ENCODE measurements at places on chromosomes 11 and 22. TPM values are rescaled to one million over a fixed set of nuclear protein-coding genes. Genes with fewer than 3 reads are reported as not detected.

Gene SLC22A6
- total RNA-seq, result not detected

Gene P4HA3
- total RNA-seq, result 16.6 TPM

Gene SMDT1
- total RNA-seq, result 54.1 TPM

Gene KLHL35
- total RNA-seq, result 10.1 TPM

Gene RIC3
- total RNA-seq, result not detected

Gene OR10A2
- total RNA-seq, result not detected

Gene NTM
- 92.1 TPM for total RNA-seq

Gene NRIP3
- total RNA-seq, result 2.9 TPM

Gene DBX1
- not detected for total RNA-seq

Gene PARVG
- total RNA-seq, result 0.27 TPM

Gene SSTR3
- total RNA-seq, result not detected

Gene CFAP300
- total RNA-seq, result 2.5 TPM

Gene PKDREJ
- 0.05 TPM for total RNA-seq

Gene THYN1
- 25.4 TPM for total RNA-seq

Gene FOLH1
- total RNA-seq, result not detected

Gene LUZP2
- 12.3 TPM for total RNA-seq

Gene C11orf42
- not detected for total RNA-seq

Gene OR51I1
- not detected for total RNA-seq

Gene OSBP2
- total RNA-seq, result 3.6 TPM

Gene ACRV1
- not detected for total RNA-seq

Gene B3GAT1
- 0.62 TPM for total RNA-seq

Gene IFITM2
- 107 TPM for total RNA-seq

Gene MUC6
- not detected for total RNA-seq

Gene DNAJB13
- total RNA-seq, result not detected

Gene HDHD5
- 31.5 TPM for total RNA-seq

Gene CRYBA4
- total RNA-seq, result not detected

Gene CCDC73
- total RNA-seq, result not detected

Gene GRAMD1B
- 2.2 TPM for total RNA-seq

Gene CABP7
- total RNA-seq, result not detected

Gene PICK1
- 22.6 TPM for total RNA-seq

Gene NRXN2
- total RNA-seq, result 3.0 TPM

Gene LMF2
- total RNA-seq, result 120 TPM

Gene ASPHD2
- 6.9 TPM for total RNA-seq

Gene DUSP8
- 12.1 TPM for total RNA-seq

Gene GPR83
- not detected for total RNA-seq

Gene RAG1
- total RNA-seq, result 1.6 TPM

Gene NAV2
- 90.2 TPM for total RNA-seq

Gene MYOD1
- not detected for total RNA-seq

Gene POU2AF2
- not detected for total RNA-seq

Gene ROM1
- 5.8 TPM for total RNA-seq

Gene BUD13
- 13.1 TPM for total RNA-seq

Gene POU2F3
- total RNA-seq, result not detected

Gene MRGPRX3
- total RNA-seq, result not detected

Gene SGSM1
- total RNA-seq, result not detected

Gene MFNG
- total RNA-seq, result 1.2 TPM

Gene OR52N4
- total RNA-seq, result not detected

Gene KCNJ5
- total RNA-seq, result not detected

Gene ABCC8
- not detected for total RNA-seq

Gene OTOG
- total RNA-seq, result not detected

Gene UPK3A
- total RNA-seq, result not detected

Gene DMC1
- total RNA-seq, result 0.51 TPM

Gene ESRRA
- total RNA-seq, result 25.6 TPM

Gene PRMT3
- total RNA-seq, result 9.1 TPM

Data from chondrocyte (in vitro differentiated cells).